ENCODE measurements at places on chromosomes 5 and 9.

- DNase-seq: no peak
These were observed 226.0 kb upstream of the ATP10B start for GRCh38 chr5:161077936-161078545.

GRCh38 chr9:133429641-133430161 lies 7.5 kb downstream of the ADAMTS13 start:
- no peak for DNase-seq

DNA sequence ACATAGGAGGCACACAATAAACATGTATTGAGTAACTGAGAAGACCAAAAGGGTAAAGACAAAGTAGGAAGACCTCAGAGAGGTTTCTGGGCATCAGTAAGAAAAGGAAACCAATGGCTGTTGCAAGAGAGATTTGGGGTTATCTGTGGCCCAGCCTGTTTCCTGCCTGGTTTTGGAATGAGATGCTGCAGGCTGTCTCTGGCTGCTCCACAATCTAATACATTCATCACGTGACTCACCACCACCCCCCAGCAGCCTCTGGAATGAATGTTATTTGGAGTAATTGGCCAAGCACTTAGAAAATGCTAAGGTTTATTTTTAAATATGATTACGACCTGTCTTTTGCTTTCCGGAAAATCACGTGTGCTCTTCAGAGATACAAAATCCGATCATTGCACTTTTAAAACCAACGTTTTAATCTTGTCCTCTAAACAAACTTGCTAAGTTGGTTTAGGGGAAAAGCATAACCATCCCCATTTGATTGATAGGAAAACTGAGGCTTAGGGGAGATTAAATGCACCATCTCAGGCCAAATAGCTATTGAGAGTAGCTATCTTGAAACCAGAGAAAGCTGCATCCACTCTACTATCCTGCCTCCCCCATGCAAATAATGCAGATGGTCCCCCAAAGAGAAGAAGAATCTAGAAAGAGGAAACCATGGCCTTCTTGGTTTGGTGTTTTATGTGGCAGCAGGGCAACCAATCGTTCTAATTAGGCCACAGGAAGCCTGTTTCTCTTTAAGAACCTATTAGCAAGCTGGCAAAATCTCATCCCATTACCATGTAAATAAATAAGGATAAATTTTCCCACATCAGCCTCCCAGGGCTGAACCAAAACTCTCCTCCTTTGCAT lies 151.8 kb upstream of the ADRA1B start:
- DNase-seq: no peak

DNA sequence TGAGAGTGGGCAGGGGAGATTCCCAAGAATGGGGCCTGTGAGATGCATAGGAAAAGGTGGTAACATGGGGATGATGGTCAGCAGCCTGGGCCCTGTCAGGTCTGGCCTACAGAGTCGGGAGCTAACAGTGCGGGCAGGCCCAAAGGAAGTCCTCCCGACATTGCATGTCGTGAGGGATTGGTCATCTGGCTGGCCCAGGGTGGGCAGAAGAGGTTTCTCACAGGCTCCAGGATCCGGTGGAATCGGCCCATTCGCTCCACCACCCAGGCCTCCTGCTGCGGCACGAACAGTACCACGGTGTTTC lies 514 bp downstream of the STOML2 start:
- no peak for DNase-seq

DNA sequence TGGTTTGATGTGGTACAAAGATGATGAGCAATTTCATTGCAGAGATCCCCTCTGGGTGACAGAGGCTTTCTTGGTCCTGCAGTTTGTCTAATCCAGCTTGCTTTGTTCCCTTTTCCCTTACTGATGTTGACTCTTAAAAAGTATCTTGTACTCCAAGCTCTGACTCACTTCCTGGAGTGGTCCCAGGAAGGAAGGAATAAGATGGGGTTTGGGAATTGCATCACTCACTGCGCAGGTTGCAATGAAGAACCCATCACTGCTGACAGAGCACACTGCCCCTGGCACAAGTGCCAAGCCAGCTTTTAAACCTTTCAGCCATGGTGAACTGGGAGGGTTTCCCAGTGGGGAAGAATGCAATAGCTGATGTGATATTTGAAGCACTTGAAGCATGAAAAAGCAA lies 662.2 kb upstream of the CTNND2 start:
- DNase-seq: no peak

DNA sequence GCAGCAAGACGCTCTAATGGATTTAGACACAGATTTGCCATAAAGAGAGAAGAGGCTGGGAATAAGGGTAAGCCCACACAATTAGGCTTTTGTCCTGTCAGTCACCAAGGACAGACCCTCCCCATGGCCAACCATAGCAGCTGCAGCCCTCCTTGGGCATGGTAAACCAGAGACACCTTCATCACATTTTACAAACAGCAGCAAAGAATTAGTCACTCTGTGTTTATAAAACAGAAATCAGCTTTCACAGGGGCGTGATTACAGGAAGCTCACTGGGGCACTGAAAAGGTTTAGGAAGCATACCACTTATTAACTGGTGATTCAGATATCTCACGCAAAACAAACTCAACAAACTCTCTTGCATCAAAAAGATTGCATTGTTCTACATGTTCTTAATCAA lies 37.3 kb upstream of the ZNF622 start:
- DNase-seq: no peak

DNA sequence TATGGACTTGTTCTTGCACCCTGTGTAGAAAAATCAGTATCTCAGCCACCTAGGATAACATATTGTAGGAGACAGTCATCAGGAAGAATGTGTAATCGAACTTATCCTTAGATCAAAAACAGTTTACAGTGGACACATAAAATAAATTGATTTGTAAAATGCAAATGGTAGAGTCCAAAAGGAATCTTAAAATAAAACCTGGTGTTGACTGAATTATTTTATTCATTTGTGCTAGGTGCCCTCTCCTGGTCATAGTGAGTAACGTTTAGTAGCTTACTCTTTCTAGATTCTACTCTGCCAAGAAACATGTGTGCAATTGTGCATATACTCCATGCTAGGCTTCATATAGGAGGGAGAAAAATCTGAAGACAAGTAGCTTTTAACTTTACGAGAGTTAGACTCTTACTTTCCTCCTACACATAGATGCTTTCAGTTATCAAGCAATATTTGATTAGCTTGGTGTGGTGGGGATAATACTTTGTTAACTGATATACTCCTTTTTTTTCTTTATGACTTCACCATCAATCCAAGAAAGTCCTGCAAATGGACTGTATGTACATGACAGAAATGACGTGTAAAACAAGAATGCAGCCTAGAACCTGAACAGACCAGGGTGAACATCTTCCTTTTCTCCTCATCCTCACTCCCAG lies 23.7 kb upstream of the LOX start:
- no peak for DNase-seq

DNA sequence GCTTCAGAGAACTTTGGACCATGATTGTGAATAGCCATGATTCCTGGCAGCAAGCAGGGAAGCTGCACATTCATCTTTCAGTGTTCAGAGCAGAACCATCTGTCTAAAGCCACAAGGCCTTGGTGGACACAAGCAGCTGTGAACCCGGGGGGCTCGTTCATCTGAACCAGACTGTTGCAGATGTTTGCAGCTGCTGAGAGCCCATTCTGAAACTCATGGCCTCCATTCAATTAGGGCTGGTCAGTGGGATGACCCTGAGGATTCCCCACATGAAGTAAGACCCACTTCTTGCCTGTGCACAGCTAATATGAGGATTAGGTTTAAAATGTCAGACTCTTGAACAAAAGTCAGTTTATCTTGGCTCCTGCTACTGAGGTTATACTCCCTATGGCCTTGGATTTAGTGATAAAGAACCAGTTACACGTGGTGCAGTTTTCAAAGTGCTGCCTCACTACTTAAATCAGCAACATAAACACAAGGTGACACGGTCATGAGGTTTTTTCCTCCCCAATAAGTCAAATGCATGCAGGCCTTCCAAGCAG lies 109.8 kb upstream of the IFNK start:
- DNase-seq: no peak

DNA sequence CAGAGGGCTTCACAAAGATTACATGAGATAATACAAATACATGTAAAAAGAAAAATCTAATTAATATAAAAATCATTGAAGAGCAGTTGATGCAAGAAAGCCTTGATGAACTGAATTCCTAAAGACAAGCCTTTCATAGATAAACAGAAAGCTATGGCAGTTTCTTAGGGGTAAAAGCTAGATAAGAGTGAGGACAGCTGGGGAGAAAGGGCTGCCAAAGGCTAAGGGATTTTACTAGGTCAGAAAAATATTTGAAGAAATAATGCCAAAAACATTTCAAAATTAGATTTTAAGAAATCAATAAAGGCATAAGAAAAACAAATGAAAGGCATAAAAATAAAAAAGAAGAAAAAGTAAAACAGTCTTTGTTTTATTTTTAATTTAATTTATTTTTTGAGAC lies 107.9 kb upstream of the ZNF366 start:
- DNase-seq: no peak

DNA sequence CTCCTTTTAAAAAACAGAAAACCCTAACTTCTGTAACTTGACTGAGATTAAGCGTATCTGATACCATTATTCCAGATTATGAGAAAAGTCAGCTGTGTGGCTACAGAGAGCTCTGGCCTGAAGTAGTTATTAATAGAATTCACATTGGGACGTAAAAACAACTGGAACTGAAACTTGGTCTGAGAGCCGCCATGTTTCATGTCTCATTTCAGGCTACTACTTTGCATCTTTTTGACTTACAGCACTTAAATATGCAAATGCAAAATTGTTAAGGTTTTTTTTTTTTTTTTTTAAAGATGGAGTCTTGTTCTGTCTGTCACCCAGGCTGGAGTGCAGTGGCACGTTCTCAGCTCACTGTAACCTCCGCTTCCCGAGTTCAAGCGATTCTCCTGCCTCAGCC lies 25.2 kb downstream of the MAP3K1 start:
- no peak for DNase-seq

- no peak for DNase-seq
These were observed at the start of gene SVEP1 for GRCh38 chr9:110579034-110579861. SVEP1 (minus strand) TSS chr9:110579741; CDS start chr9:110579543, 198 bp downstream.

DNA sequence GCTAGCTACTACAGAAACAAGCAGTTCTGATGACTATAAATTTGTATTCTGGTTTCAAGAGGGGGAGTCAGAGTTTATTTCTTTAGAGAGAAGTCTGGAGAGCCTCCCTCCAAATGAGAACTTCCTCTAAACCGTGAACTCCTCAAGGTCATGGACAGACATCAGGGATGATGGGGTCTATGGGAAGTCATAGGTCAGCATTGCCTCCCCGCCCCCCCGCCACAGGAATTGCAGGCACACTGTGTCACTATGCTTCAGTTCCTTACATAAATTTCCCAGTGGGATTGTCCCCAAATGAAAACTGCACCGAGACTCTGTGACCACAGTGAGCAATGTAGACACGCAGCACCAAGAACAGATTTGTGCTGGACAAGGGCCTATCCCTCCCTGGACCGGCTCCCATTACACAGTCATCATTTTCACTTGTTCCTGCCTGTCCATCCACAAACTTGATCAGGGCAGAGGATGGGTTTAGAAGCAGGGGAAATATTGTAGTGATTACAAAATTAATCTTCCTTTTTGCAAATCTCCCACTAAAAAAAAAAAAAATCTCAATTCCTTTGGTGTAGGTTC lies 300.3 kb downstream of the EFNA5 start:
- DNase-seq: no peak

- no peak for DNase-seq
These were observed 106.8 kb upstream of the PTGER4 start for GRCh38 chr5:40572937-40573336.

- no peak for DNase-seq
These were observed 92.3 kb upstream of the MARCHF11 start for GRCh38 chr5:16271851-16272250.

DNA sequence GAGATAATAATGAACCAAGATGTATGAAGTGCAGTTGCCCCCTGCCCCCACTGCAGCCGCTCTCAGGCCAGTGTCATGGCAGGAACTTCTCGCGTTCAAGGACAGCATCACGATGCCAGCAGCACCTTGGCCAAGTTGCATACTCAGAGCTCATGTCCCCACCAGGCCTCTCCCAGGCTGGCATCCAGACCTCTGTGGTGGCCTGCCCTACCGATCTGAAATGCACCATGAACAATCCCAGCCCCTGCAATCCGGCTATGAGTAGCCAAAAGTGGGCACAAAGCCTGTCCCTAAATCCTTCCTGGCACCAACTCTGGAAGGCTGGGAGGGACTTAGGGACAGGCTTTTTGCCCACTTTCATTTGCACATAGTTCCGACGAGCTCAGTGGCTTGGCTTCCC lies 140.9 kb downstream of the PAX5 start:
- DNase-seq: no peak
